ENCODE measurements at places on chromosomes 1 and 21. TPM values are rescaled to one million over a fixed set of nuclear protein-coding genes. Genes with fewer than 3 reads are reported as not detected.

DNA sequence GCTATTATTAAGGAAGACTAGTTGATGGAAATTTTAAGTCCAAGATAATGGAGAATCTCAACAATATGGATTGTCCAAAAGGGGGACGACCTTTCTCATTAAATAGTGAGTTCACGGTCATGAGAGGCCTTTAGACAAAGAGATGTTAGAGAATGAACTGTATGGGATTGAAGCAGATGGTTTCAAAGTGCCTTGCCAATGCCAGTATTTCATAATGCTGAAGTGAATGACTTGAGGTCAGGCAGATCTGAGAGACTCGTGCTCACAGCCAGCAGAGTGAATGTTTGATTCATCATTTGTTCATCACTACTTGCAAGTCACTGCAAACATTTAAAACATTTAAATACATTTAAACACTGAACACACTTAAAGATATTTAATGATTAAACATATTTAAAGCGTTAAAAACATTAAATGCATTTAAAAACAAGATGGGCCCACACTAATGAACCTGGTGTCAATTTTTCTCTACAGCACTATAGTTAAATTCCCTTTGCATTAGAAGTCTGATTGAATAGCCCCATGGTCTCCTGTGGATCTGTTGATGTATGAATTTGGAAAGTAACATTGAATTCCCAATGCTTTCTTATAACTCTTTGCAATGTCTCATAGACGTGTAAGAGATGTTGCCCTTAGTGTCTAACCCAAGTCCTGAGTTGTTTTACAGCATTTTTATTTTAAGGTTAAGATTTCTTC, 80.7 kb downstream of the TGFB2 start:
- peak; percentile 72 for DNase-seq

DNA sequence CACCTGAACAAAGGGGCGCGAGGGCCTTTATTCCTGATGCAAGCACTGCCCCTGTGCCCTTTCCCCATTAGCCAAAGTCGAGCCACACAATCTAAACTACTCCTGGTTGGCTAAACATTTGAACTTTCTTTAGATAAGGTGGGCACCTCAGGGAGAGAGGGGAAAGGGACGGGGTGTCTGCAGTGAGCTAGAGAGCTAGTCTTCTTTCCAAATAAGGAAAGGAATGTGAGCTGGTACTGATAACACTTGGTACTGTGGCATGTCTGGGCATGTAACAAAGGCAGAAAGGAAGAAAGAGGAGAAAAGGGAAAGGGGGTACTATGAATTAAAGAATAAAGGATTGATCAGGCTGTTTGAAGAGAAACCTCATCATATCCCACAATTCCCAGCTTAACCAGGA, 62.8 kb downstream of the OVGP1 start:
- DNase-seq: peak; percentile 8

GRCh38 chr1:200784576-200784975, 45.9 kb downstream of the CAMSAP2 start:
- DNase-seq: no peak

The SRSF4 gene
- polyA plus RNA-seq: 37.7 TPM

- no peak for DNase-seq
These were observed 132.5 kb upstream of the ZNF648 start for GRCh38 chr1:182193908-182194550.

GRCh38 chr1:167500283-167500860, 18.0 kb downstream of the CD247 start:
- DNase-seq: no peak

GRCh38 chr1:201648907-201649721, 110.2 kb downstream of the NAV1 start:
- DNase-seq: no peak

Measured in HepG2 (cell line).